HCT116 (cell line): ENCODE measurements at places on chromosomes 12 and 14. TPM values are rescaled to one million over a fixed set of nuclear protein-coding genes. Genes with fewer than 3 reads are reported as not detected.

The TROAP gene
- 99.1 TPM for total RNA-seq

The PRH1 gene
- 5.9 TPM for total RNA-seq

The AGAP2 gene
- 15.8 TPM for total RNA-seq

The GLIPR1L1 gene
- total RNA-seq = not detected

The IL25 gene
- total RNA-seq = not detected

DNA sequence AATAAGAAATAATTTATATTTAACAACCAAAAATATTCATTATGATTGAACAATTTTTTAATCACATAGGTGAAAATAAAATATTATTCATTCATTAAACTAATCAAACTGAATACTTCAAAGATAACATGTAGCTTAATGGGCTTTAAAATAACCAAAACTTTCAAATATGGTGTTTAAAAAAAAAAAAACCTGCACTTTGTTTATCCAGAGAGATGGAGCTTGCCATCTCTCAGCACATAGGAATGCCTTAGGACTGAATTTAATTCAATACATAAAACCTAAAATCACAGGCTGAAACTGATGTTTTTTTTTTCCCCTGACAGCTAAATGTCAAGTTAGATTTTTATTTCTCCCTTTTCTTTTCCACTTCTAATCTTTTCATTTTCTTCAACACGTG, 14.4 kb upstream of the CCER1 start:
- no peak overlapping the region for H3K27ac ChIP-seq
- no peaks in the 10 kb centered on the region for H3K36me3 ChIP-seq
- DNase-seq = no peak
- H3K27me3 ChIP-seq = no peaks in the 10 kb centered on the region
- no peaks in the 10 kb centered on the region for H3K4me1 ChIP-seq
- no peak overlapping the region for H3K4me3 ChIP-seq

- no peaks in the 10 kb centered on the region for H3K27me3 ChIP-seq
- H3K4me3 ChIP-seq = no peak overlapping the region
- no peak for DNase-seq
- H3K27ac ChIP-seq = no peak overlapping the region
- peaks cover 1% of the 10 kb centered on the region; the same call in 1 of the 2 replicates for H3K4me1 ChIP-seq
Observed at GRCh38 chr12:98651328-98651727, 6.2 kb downstream of the APAF1 start.

DNA sequence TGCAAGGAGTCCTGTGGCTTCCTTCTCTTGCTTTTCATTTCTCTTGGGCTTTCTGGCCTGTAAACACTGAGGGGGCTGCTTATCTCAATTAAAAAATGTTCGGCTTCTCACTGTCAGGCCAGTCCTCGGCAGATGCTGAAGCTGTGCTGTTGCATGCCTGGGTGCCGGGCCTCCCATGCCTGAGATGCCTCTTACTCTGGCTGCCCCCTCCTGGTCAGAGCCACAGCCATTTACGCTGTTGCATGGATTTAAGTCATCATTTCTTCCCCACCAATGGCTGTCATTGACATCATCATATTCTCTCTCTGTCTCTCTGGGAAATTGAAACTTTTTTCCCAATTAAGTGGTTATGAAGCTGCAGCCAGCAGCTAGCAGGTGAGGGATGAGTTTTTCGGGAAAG, 53.7 kb downstream of the FOXN4 start:
- H3K4me1 ChIP-seq = no peaks in the 10 kb centered on the region
- no peak for DNase-seq
- H3K27ac ChIP-seq = no peak overlapping the region
- H3K27me3 ChIP-seq = no peaks in the 10 kb centered on the region
- no peak overlapping the region for H3K4me3 ChIP-seq

- no peak overlapping the region for H3K27ac ChIP-seq
- no peak overlapping the region for H3K4me3 ChIP-seq
- H3K4me1 ChIP-seq = no peaks in the 10 kb centered on the region
- peaks cover 14% of the 10 kb centered on the region; the same call in 1 of the 2 replicates for H3K27me3 ChIP-seq
- no peaks in the 10 kb centered on the region for H3K36me3 ChIP-seq
- no peak for DNase-seq
Observed at GRCh38 chr12:102601621-102602020, 121.3 kb upstream of the IGF1 start.

GRCh38 chr12:57154804-57155434, 7.5 kb upstream of the LRP1-AS start:
- H3K36me3 ChIP-seq = peaks cover 2% of the 10 kb centered on the region; the same call in 1 of the 2 replicates
- no peaks in the 10 kb centered on the region for H3K4me1 ChIP-seq
- no peak overlapping the region for H3K4me3 ChIP-seq
- H3K27me3 ChIP-seq = no peaks in the 10 kb centered on the region

- H3K27me3 ChIP-seq = no peaks in the 10 kb centered on the region
- DNase-seq = no peak
- H3K4me1 ChIP-seq = no peaks in the 10 kb centered on the region
- H3K27ac ChIP-seq = no peak overlapping the region
Observed at GRCh38 chr14:88895116-88895515, 70.7 kb downstream of the TTC8 start.

DNA sequence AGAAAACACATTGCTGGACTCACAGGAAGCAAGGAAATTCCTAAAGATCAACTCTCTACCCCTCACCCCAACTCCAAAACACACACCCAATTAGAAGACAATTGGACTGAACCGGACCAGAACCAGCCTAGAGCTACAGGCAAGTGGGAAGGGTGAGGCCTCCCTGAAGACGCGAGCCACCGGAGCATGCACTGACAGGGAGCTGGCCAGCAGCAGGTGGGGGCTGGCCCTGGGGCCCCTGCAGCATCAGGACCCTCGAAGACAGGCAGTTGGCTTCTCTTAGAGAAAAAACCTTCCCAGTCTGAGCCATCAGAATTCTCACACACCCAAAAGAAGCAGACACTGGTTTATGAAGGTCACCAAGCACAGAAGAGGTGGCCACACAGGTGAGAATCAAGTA, 209.5 kb upstream of the DIO3 start:
- no peaks in the 10 kb centered on the region for H3K4me1 ChIP-seq
- no peak overlapping the region for H3K4me3 ChIP-seq
- H3K36me3 ChIP-seq = no peaks in the 10 kb centered on the region
- no peaks in the 10 kb centered on the region for H3K27me3 ChIP-seq
- DNase-seq = no peak

- H3K27me3 ChIP-seq = no peaks in the 10 kb centered on the region
- no peak overlapping the region for H3K27ac ChIP-seq
- no peak overlapping the region for H3K4me3 ChIP-seq
Observed at GRCh38 chr14:64110802-64111201, 183.4 kb downstream of the ESR2 start.

DNA sequence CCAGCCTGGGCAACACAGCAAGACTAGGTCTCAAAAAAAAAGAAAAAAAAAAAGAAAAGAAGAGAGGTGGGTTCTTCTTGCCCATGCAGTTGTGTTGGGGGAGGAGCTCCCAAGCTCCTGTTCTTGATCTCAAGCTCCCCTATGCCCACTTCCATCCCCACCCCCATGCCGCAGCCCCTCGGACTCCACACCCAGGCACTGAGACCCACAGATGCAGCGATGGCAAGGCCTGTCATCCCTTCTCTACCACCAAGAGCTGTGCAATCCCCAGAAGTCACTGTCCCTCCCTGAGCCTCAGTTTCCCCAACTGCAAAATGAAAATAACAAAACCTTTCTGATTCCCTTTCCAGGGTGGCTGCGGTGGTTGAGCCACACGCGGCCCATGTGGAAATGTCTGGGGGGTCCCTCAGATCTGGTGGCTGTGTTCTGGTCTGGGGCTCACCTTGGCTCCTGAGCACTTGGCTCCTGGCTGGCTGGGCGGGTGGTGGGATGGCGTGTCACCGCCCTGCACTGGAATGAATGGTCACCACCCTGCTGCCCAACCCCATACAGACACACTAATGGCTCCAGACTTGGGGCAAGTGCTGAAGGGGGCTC, 22.6 kb upstream of the KIF26A start:
- no peaks in the 10 kb centered on the region for H3K27me3 ChIP-seq
- H3K27ac ChIP-seq = peak overlapping the region; percentile 81
- peaks cover 68% of the 10 kb centered on the region for H3K4me1 ChIP-seq
- no peak for DNase-seq
